Fibroblast of upper back skin (primary cell): ENCODE measurements at places on chromosomes 3 and 15.

- peak; percentile 43 for DNase-seq
Measured at GRCh38 chr3:113110267-113110666, 101.1 kb upstream of the BOC start.

DNA sequence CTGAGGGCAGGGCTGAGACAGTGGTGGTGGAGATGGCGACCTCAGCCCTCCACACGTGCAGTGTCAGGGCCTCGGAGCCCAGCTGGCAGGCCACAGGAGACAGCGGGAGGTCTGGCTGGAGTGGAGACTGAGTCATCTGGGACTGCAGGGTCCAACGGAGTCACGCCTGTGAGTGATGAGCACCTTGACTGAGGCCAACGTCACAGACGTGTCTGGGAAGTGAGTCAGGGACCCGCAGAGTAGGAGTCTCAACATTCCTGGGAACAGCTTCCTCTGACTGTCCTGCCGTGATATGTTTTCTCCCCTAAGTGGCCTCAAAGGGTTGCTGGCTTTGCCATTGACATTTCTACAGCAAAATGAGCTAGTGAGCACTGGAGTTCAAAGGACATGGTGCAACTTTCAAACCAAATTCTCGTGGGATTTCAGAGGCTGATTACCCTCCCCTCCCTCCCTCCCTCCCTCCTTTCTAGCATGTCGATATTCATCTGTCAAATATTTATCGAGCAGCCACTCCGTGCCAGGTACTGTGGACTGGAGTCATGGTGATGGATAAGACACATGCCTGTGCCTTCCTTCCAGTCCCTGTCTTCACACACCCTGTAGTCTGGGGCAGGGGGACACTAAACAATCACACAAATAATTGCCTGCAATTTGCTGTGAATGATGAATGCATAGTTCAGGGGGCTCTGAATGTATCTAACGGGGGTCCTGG lies 53.3 kb upstream of the AMOTL2 start:
- DNase-seq: peak; percentile 100

- DNase-seq: peak; percentile 88
Measured at GRCh38 chr3:177337541-177338331, 140.5 kb upstream of the TBL1XR1 start.

DNA sequence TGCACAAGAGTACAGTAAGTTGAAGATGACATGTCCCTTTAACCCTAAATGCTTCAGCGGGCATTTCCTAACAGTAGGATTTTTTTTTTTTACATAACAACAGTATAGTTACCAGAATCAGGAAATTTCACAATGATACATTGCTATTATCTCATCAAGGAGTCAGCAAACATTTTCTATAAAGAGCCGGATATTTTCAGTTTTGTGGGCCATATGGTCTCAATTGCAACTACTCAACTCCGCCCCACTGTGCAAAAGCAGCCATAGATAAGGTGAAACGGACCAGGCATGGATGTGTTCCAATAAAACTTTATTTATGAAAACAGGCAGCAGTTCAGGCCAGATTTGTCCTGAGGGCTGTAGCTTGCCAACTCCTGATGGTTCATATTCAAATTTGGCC lies 130.6 kb downstream of the SMAD6 start:
- DNase-seq: peak; percentile 77

DNA sequence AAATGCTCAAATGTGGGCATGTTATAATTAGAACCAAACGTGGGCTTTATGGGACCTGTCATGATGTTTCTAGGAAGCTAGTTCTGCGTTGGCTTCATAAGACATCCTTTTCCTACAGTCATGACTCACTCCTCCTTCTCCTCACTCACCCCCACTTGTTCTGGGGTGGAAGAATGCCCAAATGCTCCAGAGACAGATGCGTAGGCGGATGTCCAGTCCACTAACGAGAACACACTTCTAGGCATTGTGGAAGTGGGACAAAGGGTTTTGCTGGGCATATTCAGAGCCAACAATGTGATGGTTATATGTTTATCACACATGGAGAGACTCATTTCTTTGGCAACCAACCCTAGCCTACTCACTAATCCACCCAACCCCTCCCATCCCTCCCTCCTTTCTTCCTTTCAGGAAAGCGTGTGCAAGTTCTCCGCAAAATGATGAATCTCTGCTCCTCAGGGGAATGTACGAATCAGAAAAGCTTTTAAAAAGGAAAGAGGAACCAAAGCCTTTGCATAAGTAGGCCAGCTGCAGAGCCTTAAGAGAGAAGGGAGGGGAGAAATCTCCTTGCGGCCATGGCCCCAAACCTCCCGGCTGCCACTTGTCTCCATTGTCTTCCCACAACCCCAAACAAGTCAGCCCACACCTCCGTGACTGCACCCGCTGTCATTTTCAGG lies 123.0 kb upstream of the SPRED1 start:
- peak; percentile 100 for DNase-seq

GRCh38 chr3:70620956-70621355 lies 308.5 kb upstream of the MDFIC2 start:
- no peak for DNase-seq

DNA sequence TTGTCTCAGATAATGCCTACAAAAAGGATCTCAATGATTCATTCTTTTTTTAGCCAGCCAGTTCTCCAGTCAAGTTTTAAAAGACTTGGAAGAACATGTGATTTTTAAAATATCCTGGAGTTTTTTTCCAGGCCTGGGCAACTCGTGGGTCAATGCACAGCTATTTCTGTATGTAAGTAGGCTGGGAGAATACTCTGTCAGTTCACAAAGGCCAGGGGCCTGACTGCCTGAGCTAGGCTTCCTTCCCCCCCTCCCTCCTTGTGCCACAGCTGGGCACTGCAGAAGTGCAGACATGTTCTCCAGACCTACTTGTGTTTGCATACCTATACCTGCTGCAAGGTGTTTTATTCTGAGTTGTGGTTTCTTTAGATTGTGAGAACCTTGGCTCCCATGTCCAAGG lies 43.7 kb downstream of the CTDSPL start:
- no peak for DNase-seq

GRCh38 chr3:15498431-15499214 lies 22.9 kb downstream of the COLQ start:
- DNase-seq: peak; percentile 15

DNA sequence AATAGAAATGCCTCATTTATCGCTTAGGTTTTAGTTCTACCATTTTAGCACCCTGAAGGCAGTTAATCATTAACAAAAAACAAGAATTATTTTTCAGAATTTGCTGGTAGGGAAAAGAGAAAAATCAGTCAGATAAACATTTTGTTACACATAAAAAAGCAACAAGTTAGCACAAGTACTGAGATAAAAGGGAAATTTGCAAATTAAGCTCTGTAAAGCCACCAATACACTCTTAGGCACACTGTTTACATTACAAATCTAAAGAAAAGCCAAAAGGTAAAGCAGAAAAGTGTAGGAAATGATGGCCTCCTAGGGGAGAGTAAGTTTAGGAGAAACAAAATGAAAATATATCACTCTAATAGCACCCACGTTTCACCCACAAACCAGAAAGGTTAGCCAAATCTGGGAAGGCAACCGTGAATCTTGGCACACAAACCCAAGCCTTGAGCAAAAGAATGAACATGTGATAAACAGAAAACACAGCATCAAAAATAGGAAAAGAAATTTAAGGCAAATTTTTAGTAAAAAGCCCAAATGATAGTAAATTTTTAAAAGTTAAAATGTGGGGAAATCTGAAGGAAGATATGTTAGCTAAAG lies 1.6 kb upstream of the SATB1 start:
- no peak for DNase-seq

DNA sequence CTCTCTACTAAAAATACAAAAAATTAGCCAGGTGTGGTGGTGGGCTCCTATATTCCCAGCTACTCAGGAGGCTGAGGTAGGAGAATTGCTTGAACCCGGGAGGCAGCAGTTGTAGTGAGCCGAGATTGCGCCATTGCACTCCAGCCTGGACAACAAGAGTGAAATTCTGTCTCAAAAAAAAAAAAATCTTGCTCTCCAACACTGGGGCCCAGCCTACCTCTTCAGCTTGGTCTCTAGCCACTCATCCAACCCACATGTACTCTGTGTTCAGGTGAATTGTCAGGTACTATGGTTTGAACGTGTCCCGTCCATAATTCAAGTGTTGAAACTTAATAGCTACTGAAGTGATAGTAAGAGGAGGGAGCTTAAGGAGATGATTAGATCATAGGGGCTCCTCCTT lies 22.4 kb upstream of the RAB7A start:
- DNase-seq: no peak

DNA sequence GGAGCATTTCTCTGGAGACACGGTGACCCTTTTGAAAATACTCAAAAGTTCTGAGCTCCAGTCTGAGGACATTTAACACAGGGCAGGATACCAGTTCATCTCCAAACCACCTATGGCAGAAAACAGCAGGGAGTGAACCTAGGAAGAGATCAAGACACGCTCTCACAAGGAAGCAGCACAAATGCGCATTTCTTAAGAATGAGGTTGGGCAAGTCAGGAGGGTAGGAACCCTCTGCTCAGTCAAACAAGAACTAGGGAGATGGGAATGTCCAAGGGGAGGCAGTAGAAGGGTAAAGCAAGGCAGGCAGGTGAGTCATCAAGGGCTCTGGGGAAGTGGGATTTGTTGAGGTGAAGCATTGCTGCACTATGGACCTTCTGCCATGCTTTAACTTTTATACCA lies 60.3 kb upstream of the PSMD6 start:
- DNase-seq: no peak

DNA sequence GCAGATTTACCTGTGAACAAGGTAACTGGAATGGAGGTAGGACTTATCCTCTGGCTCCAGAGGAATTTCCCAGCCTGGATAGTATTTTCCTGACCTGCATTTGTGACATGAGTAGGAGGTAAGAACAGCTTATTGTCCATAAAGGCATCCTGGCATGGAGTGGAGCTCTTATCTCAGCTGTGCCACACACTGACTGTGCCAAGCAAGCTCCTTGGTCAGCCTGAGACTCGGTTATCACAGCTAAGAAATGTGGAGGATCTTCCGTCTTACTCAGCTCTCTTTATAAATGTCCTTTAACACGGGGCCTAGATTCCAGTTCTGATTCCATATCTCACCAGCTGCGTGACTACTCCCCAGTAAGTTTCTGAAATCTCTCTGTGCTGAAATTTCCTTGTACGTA lies 38.9 kb downstream of the SLCO3A1 start:
- no peak for DNase-seq

- peak; percentile 76 for DNase-seq
Measured at GRCh38 chr3:165523801-165524200, 313.4 kb downstream of the BCHE start.

DNA sequence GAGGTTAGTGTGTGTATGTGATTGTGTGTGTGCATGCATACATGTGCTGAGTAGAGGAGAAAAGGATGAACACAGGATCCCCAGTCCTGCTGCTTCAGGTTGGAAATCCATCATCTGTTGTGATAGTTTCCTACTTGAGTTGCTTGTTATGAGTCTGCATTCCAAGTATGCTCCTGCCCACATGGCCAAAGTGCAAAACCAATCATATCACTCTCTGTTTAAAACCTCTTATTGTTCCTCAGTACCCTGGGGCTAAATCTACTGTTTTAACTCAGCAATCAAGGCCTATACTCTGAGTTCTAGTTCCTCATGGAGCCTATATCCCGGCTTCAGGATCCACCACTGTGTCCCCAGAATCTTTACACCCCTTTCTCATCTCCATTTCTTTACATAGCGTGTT lies 139.9 kb upstream of the TLE3 start:
- no peak for DNase-seq

- no peak for DNase-seq
Measured at GRCh38 chr3:78855190-78855589, 912.6 kb downstream of the ROBO1 start.

DNA sequence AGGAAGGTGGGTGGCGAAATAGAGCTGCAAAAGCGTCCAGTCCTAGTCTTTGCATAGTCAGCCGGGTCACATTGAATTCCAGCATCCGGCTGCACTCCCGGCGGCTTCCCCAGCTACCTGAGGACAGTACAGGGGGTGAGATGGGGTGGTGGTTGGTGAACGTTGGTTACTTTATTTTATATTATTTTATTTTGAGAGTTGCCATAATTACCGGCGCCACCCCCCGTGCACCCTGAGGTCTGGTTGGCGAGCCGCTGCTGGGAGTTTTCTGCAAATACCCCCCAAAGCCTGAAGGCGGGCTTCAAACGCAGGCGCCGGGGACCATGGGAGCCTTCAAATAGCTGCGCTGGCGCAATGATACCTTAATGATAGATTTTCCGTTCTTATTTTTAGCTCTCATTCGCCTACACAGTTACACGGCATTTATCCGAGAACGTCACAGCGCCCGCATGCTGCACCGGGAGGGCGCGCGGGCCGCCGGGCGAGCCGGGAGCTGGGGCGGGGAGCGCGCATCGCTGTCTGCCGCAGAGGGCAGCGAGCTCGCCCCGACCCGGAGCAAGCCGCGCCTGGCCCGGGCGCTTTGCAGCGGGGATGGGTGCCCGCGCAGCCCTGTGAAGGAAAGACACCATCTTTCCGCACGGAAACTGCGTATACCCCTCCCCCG lies 756 bp upstream of the RASGRF1 start:
- no peak for DNase-seq

DNA sequence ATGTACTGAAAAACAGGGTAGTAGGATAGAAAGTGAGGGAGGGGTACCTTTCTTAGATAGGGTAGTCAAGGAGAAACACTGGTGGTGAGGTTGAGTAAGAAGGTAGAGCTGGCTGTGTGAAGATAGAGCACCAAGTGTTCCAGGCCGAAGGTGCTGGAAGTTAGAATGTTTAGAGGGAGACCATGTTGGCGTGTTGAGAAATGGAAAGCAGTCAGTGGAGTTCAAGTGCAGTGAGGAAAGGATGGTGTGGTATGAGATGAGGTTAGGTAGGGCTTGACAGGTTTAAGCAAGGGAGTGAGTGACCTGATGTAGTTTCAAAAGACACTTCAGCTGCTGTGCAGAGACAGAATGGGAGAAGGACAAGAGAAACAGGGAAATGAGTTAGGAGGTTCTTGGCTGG lies 54.2 kb upstream of the CHST2 start:
- DNase-seq: no peak

GRCh38 chr3:126417981-126418530 lies 23.3 kb downstream of the CFAP100 start:
- DNase-seq: no peak

- peak; percentile 13 for DNase-seq
Measured at GRCh38 chr3:23994244-23994569, 49.1 kb downstream of the NR1D2 start.

- peak; percentile 90 for DNase-seq
Measured at GRCh38 chr3:144187531-144188210, 216.0 kb downstream of the DIPK2A start.

- DNase-seq: no peak
Measured at GRCh38 chr3:44098656-44099415, 142.8 kb upstream of the TOPAZ1 start.

GRCh38 chr15:90230071-90230494 lies 3.7 kb downstream of the CIB1 start:
- DNase-seq: no peak

GRCh38 chr3:15952543-15953175 lies 154.9 kb upstream of the ANKRD28 start:
- DNase-seq: peak; percentile 30
